ENCODE measurements at places on chromosomes 2 and 18.

DNA sequence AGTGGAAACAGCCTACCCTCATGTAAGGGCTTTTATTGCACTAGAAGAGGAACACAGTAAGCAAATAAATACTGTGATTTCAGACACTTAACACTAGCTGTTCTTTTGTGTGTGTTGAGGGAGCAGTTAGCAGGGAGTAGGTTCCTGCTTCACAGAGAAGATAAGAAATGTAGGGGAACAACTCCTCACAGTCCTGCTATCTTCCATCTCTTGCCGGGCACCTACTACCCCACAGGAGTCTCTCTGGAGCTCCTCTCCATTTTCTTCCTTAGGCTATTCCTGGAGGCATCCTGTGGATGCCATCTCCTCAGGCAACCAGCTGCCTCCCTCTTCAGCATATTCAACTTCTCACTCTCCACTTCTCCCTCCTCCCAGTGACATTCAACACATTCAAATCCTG is 145.0 kb downstream of the SRBD1 start:
- DNase-seq: no peak

DNA sequence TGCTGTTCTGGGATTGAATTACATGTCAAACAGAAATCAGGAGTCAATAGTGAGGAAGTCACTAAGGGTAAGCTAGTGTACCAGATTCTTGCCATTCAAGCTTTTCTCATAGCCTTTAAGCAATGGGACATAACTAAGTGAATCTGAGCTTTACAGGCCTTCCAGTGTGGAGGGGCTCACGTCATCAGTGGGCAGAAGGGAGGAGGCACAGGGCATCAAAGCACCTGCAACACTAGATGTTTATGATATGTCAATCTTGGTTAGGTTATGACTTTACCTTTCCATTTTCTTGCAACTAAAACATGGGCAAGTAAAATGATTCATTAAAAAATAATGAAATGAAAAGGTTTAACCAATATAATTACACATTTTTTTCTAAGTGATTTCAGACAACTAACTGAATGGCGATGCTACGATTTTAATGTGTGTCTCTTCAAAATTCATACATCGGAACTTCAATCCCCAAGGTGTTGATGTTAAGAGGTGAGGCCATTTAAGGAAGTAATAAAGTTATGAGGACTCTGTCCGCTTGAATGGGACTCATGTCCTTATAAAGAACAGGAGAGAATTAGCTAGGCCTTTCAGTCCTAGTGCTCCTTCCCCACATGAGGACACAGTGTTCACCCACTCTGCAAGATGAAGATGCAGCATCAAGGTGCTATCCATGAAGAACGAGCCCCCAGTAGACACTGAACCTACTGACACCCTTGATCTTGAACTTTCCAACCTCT is 1169.2 kb upstream of the NXPH2 start:
- DNase-seq: no peak

- no peak for DNase-seq
Observed at GRCh38 chr2:28628506-28628905, 123.1 kb upstream of the PPP1CB start.

DNA sequence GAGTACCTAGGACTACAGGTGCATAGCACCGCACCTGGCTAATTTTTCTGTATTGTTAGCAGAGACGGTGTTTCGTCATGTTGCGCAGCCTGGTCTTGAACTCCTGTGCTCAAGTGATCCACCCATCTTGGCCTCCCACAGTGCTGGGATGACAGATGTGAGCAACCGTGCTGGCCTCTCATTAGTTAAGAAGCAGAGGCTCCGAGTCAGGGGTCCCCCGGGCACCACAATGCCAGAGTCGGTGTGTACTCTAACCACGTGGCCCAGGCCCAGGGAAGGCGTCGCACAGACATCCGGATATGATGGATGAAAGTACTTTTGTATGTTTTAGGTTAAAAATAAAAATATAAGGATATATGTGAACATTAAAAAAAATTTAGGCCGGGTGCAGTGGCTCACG is 28.3 kb upstream of the HPCAL1 start:
- DNase-seq: no peak

GRCh38 chr2:66805016-66805865 is 370.3 kb downstream of the MEIS1 start:
- no peak for DNase-seq

- DNase-seq: no peak
Observed at GRCh38 chr2:176088937-176089842, 3.3 kb upstream of the HOXD13 start.
